ENCODE measurements at places on chromosomes 16 and 17.

- DNase-seq: no peak
Observed at GRCh38 chr17:81400154-81400977, 5.1 kb downstream of the BAHCC1 start.

- no peak for DNase-seq
Observed at GRCh38 chr17:40286473-40286872, 1.2 kb upstream of the CDC6 start.

DNA sequence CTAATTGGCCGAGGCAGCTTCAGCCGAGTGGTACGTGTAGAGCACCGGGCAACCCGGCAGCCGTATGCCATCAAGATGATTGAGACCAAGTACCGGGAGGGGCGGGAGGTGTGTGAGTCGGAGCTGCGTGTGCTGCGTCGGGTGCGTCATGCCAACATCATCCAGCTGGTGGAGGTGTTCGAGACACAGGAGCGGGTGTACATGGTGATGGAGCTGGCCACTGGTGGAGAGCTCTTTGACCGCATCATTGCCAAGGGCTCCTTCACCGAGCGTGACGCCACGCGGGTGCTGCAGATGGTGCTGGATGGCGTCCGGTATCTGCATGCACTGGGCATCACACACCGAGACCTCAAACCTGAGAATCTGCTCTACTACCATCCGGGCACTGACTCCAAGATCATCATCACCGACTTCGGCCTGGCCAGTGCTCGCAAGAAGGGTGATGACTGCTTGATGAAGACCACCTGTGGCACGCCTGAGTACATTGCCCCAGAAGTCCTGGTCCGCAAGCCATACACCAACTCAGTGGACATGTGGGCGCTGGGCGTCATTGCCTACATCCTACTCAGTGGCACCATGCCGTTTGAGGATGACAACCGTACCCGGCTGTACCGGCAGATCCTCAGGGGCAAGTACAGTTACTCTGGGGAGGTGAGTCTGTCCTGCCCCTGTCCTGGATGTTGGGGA, 16.1 kb downstream of the PSKH1 start:
- no peak for DNase-seq

- no peak for DNase-seq
Observed at GRCh38 chr17:13599864-13600263, 1.9 kb downstream of the HS3ST3A1 start.

DNA sequence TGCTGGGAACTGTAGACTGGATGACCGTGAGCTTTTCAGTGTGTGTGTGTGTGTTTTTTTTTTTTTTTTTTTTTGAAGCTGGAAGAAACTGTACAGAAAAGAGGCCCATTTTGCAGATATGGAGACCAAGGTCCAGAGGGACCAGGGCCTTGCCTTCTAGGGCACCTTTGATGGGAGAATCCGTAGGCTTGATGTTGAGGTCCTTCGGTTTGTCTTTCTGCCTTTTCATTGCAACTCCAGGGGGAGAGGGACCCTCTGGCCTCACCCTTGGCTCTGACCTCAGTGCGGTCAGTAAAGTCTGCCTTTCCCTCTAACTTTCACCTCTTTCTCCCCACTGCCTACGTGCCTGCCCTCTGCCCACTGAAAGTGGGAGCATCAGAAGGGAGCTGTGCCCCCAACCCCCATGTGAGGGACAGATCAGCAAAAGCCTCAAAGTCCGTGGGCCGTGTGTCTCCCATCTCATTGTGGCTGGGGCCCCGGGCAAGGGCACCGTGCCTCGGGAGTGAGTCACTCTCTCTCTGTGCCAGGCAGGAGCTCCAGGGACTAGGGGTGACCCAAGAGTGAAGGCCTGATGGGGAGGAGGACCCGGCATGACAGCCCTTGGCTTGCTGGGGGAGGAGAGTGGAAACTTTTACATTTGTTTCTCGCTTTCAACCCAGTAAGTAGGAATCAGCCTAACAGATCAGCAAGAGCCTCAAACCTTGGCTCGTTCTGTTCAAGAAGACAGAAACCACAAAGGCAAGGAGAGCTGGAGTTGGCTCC, 123.6 kb downstream of the CMIP start:
- DNase-seq: no peak

GRCh38 chr16:12386192-12386591, 409.7 kb downstream of the SNX29 start:
- no peak for DNase-seq

DNA sequence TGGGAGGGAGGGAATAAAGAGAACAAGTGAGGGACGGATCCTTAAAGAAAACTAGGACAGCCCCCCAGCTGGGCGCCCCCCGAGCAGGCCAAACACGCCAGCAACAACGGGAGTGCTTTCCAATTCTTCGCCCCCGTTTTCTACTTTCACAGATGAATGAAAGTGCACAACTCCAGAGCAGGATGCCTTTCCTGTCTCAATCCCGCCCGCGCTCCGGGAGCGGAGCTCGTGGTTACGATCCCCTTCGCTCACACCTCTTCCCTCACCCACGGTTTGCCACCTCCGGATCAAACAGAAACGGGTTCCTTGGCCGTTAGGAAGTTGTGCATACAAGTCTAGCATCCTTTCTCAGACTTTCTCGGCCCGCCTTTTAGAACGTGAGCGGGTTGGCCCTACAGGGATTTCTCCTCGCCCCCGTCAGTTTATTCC, 680 bp downstream of the SKA2 start:
- no peak for DNase-seq

DNA sequence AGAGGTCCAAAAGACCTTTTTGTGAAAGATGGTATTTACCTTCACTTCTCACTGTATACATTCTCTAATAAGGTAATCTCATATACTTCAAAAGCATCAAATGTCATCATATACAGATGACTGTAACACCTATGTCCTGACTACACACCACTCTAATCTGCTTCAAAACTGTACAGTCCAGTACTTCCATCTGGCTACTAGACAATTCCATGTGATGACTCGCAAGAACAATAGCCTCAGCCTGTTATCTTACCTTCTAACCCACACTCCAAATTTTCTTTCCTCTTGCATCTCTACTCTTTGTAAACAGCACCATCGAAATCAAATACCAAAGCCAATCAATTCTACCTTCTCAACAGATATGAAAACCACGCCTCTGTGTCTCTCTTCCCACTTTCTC, 24.1 kb downstream of the MYO1D start:
- no peak for DNase-seq

DNA sequence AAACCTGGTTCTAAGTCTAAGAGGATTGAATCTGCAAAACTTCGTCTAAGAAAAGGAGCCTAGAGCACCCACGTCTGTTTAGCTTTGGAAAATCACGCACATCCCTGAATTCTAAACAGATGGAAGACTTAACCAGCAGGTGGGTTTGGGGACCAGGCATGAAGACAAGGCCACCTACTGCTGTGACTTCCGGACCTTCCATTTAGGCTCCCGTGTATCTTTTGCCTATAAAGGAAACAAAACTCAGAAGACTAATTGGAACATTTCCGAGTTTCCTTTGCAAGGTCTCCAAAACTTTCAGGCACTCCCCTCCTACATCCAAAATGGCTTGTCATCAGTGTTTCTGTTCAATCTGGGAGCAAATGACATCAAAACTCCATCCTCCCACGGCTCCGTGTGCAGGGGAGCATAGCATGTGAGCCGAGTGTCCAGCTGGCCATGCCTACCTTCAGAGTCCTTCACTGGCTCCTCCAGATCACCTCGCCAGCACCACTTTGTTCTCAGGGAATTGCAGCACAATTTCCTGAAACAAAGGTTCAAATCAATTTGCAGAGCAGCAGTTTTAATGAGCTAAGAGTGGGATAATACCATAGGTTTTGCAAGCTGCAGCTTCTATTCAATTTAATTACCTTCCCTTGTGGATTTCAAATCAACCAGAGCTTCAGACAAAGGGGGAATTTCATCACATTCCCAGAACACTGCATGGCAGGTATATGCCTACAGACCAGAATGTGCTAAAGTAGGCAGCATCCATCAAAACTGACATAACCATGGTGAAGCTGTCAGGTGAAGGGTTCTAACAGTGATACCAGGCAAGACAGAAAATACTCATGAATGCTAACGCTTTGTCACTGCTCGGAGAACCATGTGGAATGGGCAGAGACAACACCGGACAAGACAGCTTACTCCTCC, 23.5 kb downstream of the CACNG1 start:
- no peak for DNase-seq

GRCh38 chr17:46994993-46995392, 15.9 kb upstream of the RPRML start:
- no peak for DNase-seq

DNA sequence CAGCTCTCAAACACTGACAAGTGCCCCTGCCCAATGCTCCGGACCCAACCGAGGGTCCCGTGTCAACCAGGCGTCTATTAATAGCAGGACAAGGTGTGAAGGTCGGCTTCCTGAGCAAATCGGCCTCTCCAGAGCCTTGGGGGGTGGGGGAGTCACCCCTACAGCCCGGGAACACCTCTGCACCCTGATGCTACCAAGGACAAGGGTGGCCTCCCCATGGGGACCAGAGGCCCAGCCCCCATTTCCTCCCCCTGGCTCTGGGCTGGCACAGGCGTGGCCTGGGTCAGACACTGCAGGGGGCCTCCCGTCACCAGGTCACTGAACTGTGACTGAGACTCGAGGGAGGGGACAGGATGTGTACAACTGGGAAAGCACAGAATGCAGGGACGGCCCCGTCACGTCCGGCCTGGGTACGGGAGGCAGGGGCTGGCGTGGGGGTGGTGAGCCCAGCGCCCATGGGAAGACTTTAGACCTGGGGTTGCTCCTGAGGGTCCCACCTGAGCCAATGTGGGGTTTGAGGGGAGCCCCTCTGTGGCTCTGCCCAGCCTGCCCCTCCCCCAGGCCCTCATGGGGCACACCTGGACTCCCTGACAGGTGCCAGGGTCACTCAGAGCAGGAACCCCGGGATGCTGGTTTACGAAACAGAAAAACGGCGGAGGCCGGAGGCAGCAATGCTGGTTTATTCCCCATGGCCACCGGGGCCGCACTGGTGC, 579 bp upstream of the CYBA start:
- DNase-seq: peak; percentile 58

GRCh38 chr17:70454377-70454776, 285.0 kb downstream of the KCNJ2 start:
- no peak for DNase-seq

DNA sequence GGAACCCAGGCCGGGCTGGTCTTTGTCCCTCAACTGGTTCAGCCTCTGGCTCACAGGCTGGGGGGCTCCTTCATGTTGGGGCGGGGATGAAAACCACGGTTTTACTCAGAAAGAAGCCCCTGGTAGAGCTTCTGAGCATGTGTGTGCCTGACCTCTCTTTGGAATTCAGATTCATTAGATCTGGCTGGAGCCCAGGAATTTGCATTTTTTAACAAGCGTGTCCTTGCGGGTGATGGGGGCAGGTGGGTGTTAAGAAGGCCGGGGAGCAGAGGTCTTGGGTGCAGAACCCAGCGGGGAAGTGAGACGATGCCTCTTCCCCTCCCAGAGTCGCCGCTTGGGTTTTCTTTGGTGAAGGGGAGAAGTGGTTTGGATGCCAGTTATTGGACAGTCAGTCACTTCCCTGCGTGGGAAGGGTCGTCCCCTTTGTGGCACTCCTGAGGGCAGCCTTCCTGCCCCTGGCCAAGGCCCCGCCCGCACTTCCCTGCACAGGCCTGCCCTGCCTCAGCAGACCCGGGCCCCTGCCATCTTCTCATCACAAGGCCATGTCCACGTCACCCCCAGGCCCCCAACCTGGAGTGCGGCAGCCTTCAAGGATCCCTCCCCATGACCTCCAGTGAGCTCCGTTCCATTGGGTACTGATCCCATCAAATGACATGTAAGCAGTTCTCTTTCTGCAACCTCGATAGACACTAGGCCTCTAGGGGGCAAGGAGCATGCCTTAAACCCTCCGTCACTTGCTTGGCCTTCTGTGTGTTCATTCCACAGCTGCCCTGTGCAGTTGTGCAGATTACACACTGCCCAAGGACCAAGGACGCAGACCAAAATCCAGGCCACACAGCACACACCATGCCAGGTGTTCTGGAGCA, 177.7 kb upstream of the CIBAR2 start:
- DNase-seq: no peak

DNA sequence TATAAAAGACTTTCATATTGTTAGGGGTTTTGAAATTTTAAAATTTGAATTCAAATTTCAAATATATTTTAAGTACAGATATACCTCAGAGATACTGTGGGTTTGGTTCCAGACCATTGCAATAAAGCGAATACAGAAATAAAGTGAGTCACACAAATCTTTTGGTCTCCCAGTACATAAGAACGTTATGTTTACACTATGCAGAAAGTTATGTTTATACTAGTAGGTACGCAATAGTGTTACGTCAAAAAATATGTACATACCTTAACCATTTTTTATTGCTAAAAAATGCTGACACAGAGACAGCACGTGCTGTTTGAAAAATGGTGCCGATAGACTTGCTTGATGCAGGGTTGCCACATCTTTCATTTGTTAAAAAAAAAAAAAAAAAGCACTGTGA, 19.7 kb downstream of the NUP88 start:
- DNase-seq: no peak

GRCh38 chr17:78082988-78083387, 45.6 kb downstream of the TMC6 start:
- DNase-seq: no peak

DNA sequence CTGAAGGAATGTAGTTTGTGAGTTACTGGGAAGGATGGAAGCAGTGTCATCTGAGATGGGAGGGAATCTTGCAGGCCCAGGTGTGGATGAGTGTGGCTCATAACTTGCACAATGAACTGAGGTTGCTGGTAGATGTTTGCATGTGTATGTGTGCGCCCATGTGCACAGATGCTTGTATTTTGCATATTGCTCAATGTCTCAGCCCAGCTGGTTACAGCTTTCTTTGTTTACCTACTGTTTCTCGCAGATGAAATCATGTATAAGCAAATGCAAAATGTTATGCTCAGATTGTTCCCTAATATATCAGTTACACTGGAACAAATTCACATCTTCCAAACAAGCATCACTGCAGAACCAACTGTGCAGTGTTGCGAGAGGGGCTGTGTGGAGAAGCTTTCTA, 452.2 kb upstream of the EEF2KMT start:
- no peak for DNase-seq

DNA sequence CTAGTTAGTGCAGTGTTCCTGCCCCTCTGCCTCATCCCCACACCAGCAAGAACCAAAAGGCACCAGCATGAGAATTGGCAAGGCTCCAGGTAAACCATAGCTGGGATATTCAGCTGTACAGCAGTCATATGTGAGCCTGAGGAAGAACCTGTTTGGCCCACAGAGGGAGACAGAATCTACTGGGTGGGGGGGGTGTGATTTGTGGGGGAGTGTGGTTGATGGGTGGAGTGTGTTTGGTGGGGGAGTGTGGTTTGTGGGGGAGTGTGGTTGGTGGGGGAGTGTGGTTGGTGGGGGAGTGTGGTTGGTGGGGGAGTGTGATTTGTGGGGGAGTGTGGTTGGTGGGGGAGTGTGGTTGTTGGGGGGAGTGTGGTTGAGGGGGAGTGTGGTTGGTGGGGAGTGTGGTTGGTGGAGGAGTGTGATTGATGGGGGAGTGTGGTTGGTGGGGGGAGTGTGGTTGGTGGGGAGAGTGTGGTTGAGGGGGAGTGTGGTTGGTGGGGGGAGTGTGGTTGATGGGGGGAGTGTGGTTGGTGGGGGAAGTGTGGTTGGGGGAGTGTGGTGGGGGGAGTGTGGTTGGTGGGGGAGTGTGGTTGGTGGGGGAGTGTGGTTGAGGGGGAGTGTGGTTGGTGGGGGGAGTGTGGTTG, 19.5 kb downstream of the MINK1 start:
- no peak for DNase-seq

GRCh38 chr16:14502932-14503741, 126.9 kb downstream of the PARN start:
- no peak for DNase-seq

GRCh38 chr17:46810837-46811236, 7.7 kb downstream of the WNT3 start:
- DNase-seq: no peak

- DNase-seq: no peak
Observed at GRCh38 chr17:20187049-20187448, 177.9 kb downstream of the SPECC1 start.

GRCh38 chr16:918068-918467, 52.7 kb downstream of the LMF1 start:
- DNase-seq: no peak
